Upper lobe of left lung (tissue), 6 donors: ENCODE measurements at places on chromosomes 1 and 21. TPM values are rescaled to one million over a fixed set of nuclear protein-coding genes. Genes with fewer than 3 reads are reported as not detected.
A peak's percentile ranks its signal among the peaks of the same experiment; 100 is the strongest.

The SAMD13 gene
- total RNA-seq, result 1.9 TPM

GRCh38 chr1:248824301-248824700 is 1.4 kb downstream of the SH3BP5L start:
- DNase-seq, result no peak

- peak; percentile 54 for DNase-seq
These were observed 348.1 kb upstream of the VAMP3 start for GRCh38 chr1:7422966-7423365.

DNA sequence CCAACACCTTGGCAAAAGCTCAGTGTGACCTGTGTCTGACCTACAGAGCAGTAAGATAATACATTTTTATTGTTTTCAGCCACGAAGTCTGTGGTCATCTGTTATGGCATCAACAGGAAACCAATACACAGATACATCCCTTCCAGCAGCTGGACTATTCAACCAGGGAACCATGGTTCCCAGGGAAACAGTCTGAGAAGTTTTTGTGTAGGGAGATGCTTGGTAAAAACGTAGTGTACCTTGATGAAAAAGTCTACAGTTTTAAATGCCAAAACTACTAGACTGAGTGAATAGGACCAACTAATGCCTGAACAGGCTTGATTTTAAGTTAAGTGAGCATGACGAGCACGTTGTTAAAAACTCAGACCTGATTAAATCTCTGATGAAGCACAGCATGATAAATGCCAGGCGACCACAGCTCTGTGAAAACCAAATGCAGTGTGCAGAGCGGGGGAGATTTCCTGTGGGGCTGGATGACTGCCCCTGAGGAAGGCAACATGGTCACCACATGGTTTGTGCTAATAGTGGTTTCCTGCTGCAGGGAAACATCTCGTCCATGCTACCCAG is 228.9 kb downstream of the TNR start:
- DNase-seq, result peak; percentile 28
